Stimulated activated naive CD8-positive, alpha-beta T cell treated with anti-CD3 and anti-CD28 coated beads, Interleukin-15, amount 100 ng/mL, for 72 hours (primary cell): ENCODE measurements at places on chromosomes 13 and 19.
A peak's percentile ranks its signal among the peaks of the same experiment; 100 is the strongest.

DNA sequence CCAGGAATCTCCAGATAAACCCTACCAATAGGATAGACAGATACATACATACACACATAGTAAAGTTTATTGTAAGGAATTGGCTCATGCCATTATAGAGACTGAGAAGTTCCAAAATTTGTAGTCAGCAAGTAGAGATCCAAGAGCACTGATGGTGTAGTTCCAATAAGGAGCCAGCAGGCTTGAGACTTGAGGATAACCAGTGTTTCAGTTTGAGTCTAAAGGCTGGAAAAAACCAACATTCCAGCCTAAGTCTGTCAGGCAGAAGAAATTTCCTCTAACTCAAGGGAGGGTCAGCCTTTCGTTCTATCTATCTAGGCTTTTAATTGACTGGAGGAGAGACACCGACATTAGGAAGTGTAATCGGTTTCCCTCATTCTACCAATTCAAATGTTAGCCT, 110.2 kb upstream of the TSHZ3 start:
- no peak for DNase-seq

DNA sequence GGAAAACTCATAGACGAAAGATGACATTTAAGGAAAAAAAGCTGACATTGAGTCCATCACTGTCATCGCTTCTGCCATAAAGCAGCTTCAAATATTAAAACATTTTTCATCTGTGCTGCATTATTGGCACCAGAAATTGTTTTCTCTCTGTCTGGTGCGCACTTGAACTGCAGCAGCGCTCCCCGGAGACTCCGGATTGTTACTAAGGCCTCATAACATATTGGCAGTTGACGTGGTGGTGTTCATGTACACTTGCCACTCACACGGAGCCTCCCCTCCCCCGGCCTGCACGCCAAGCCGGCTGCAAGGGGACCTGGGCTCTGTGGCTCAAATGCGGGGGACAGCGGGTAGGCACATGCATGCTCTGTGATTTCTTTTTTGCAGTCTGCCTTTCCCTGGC, 203.2 kb downstream of the TSHZ3 start:
- DNase-seq: no peak

DNA sequence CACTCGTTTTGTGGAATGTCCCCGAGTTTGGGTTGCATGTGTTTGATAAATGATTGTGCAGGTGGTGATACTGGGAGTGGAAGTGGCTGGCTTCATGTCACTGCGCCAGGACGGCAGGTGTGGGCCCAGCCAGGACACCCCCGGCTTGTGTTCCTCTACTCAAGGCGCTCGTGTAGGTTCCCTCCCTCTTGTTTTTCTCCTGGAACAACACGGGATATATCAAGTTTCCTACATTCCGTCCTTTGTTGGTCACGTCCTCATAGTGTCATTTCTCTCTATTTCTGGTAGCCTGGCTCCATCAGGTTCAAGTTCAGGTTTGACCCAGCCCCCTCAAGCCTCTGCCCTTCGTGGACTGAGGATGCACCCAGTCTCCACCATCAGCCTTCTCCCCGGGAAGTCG, 16.3 kb downstream of the IL17D start:
- DNase-seq: no peak

DNA sequence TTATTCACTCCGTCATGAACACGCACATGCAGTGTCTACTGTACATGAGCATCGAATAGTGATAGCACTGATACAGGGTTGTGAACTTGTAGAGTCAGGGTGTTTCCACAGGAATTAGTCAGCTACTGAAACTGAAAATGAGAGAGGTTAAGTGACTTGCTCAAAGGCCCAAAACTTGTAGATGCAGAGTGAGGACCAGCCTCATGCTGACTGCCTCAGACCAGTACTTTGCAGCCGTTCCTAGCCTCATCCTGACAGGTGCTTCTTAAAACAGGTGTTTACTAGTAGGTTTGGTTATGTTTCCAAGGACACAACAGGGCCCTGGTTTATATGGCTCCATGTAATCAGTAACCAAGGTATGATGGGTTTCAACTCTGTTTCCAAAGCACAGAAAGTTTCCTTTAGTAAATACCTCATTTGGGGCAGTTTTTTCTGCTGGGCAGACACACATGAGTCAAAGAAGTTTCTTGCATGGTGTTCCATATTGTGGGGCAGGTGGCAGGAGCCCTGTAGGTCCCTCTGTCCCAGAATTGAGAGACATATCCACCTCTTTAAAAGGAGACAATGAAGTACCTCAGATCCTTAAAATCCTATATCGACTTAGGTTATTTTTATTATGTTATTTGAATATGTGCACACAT, 16.0 kb downstream of the FGF9 start:
- peak; percentile 35 for DNase-seq

GRCh38 chr13:113420833-113421600, 32.3 kb downstream of the ADPRHL1 start:
- DNase-seq: no peak

DNA sequence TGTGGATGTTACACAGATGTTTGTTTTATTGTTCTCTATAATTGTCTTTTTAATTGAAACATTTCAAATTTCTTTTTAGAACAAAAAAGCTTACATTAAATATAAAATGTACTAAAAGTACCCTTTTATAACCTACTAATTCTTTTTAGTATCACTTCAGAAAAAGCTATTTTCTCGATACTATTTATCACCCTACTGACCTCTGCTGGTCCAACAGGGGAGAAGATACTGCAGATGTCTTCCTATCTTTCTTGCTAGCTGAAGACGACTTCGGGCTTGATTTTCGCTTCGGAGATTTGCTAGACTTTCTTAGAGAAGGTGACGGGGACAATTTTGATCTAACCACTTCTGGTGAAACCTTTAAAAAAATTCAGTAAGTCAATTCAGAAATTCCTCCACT, 42.4 kb downstream of the ZC3H13 start:
- no peak for DNase-seq

DNA sequence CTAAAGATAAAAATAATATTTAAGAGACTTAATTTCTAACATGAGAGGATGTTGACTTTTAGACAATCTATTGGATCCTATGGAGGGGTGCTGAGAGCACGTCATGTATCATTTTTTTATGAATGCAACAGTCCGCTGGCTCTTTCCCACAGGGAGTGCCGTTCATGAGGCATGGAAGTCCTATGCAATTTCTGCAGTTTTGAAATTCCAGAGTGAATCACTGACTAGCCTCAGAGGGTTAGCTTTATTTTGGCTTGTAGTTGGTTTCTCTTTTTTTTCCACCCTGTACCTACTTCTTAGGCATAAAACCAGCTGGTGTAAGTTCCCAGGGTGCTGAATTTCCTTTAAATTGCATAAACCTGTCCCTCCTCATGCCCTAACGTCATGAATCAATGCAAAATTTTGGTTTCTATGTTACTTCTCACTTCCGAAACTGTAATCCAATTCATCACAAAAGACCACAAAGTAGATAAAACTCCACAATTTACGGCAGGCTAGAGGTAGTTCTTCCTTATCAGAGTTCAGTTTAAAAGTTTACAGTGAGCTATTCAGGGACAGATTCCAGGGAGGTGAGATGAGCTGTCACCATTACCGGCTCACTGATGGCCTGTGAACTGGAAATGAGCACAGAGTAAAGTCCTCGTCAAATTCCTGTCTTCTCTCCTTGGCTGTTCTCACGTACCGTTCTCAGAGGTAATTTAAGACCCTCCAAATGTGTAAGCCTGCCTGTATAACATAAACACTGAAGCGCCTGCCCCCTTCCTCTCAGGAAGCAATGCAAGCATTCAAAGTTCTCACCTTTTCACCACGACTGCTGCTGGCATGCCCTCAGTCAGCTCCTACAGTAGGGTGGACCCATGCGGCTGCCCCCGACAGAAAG, 216.6 kb upstream of the SLC10A2 start:
- DNase-seq: no peak

- peak; percentile 55 for DNase-seq
Observed at GRCh38 chr19:10514211-10515145, 2.8 kb downstream of the S1PR5 start.

GRCh38 chr13:31950111-31950815, 81.3 kb upstream of the FRY start:
- DNase-seq: no peak
